ENCODE measurements at places on chromosomes 7 and 10. TPM values are rescaled to one million over a fixed set of nuclear protein-coding genes. Genes with fewer than 3 reads are reported as not detected.

HOXA13 gene
- 2.6 TPM for total RNA-seq

TAS2R3 gene
- not detected for total RNA-seq

PRKCQ gene
- 3.9 TPM for total RNA-seq

PILRA gene
- total RNA-seq, result 5.2 TPM

PTPN20 gene
- total RNA-seq, result 4.5 TPM

HTR5A gene
- not detected for total RNA-seq

LRRN3 gene
- total RNA-seq, result not detected

Measured in A549 treated with ZK216348 at 1 μM for 4 hours (cell line).